ENCODE measurements at places on chromosomes 11 and 22.

DNA sequence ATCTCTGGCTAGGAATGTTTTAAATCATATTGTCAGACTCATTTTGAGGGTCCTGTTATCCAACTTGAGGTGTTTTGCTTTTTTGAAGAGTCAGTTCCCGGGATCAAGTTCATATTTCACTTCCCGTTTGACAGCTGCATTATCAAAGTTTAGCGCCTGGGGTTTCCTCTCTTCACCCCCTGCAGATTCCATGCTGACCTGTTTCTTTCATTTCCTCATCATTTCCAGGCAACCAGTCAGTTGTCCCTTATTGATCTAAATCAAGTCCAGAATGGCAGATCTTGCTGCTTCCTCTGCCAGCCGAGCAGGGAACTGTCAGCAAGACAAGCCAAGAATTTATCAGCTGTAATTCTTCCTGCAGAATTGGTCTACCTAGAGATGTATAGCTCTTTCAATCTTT is 197.6 kb upstream of the SYN3 start:
- no peak for DNase-seq

- peak; percentile 74 for DNase-seq
Measured at GRCh38 chr11:100876815-100877520, 189.9 kb downstream of the ARHGAP42 start.

DNA sequence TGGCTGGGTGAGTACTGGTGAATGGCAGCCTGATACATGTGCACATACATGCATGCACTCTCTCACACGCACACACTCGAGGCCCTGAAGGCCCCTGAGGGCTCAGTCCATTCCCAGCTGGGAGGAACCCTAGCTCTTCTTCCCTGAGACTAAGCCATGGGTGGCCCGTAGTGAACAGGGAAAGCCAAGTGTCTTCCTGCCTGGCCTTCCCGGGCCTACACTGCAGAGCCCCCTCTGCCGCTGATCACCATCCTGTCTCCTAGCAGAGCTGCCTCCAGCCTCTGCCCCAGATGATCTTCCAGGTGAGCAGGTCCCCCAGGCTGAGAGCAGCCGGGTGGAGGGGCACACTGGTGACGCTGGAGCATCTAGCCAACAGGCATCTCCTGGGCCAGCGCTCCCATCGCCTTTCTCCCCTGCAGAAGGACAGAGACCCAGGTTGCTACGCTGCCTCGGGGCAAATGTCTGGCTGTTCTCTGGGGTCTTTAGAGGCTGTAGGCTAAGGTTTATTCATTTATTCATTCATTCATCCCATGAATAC is 57.3 kb downstream of the CD82 start:
- no peak for DNase-seq

GRCh38 chr11:95780544-95780943 is 9.0 kb downstream of the FAM76B start:
- no peak for DNase-seq

- DNase-seq = no peak
Measured at GRCh38 chr22:19057999-19058491, 64.2 kb downstream of the DGCR2 start.

GRCh38 chr11:125667151-125667550 is 13.5 kb downstream of the ACRV1 start:
- DNase-seq = no peak

GRCh38 chr22:27399161-27399560 is 402.4 kb downstream of the MN1 start:
- DNase-seq = no peak

- no peak for DNase-seq
Measured at GRCh38 chr11:131228378-131228777, 142.0 kb upstream of the NTM start.

GRCh38 chr11:111736621-111737443 is 29.4 kb downstream of the PPP2R1B start:
- DNase-seq = no peak

GRCh38 chr11:122556605-122557004 is 98.9 kb upstream of the UBASH3B start:
- no peak for DNase-seq

GRCh38 chr11:127395034-127395433 is 394.5 kb upstream of the KIRREL3 start:
- DNase-seq = no peak

- no peak for DNase-seq
Measured at GRCh38 chr22:47295226-47295901, 532.9 kb downstream of the TBC1D22A start.

DNA sequence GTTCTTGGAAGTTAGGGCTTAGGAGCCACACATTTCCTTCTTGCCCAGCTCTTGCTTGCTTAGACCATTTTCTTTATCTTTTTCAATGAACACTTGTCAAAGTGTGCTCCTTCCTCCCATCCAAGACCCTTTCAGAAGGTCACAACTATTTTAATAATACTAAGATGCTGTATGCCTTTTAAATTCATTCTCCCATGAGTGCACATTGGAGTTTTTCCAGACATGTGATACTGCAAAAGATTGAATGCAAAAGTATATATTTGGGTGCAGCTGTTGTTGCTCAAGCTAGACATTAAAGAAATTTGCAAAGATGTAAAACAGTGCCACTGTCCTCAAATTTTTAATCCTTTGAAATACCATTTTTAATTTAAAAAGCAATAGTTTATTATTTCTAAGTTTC is 69.3 kb upstream of the TNRC6B start:
- DNase-seq = no peak

DNA sequence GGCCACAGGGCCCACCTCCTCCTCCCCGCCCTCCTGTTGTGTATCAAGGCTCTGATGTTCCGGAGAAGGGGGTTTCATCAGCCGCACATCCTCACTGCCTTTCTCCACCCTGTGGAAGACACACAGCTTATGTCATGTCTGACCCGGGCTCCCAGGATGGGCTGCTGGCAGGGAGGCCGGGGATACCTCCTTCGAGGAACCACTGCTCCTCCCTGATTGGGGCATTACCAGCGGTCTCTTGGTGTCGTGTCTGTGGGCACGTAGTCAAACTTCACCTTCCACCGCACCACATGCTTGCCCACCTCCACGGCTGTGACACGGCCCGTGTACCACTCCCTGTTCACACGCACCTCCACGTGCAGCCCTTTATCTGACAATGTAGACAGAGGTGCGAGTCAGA is 35.9 kb downstream of the MORC2 start:
- DNase-seq = no peak

DNA sequence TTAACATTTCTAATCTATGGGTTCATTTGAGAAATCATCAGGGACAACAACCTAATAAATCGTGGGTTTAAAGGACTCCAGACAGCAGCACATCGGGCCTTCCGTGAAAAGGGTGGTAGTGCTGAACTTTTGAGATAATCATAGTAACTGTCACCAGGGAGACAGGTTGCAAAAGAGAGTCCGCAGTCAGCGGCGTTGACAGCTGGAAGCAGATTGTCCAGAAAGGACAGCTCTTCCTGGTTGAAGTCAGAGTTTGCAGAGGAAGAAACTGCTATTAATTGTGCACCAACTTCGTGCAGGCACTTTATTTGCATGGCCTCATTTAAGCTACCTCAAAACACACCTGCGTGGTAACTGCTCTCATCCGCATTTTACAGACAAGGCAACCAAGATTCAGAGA is 20.5 kb upstream of the ISX start:
- DNase-seq = no peak

DNA sequence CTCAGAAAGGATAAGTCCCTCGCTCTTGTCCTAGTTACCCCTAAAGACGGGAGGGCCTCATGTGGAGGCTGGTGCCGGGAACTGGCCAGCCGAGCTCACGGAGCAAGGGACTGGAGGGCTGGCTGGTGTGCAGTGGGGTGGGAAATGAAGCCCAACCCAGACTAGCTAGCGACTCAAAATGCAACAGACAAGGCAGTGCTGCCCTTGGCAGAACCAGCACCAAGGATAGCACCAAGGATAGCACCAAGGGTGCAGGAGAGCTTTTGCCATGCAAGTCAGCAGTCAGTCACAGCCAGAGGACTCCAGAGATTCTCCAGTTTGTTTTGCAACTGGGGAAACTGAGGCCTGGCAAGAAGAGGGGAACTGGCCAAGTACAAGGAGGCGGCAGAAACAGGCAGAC is 6.5 kb upstream of the BATF2 start:
- DNase-seq = no peak

DNA sequence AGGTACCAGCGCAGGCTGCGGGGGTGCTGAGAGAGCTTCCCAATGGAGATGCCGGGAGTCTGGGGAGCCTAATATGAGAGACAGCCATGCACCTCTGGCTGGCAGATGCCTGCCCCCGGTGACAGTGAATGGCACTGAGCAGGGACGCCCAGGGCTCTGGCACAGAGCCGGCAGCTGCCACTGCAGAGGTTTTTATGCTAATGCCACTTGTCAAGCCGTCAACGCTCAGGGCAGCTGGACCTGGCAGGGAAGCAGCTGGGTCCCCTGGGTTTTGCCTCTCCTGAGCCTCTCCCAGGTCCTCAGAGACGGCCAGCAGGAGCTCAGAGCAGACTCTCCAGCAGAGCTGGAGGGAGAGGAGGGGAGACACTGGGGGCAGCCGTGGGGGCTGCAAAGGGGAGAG is 573.6 kb downstream of the BUD13 start:
- DNase-seq = no peak

GRCh38 chr11:130269326-130269943 is 45.3 kb downstream of the ZBTB44 start:
- no peak for DNase-seq

DNA sequence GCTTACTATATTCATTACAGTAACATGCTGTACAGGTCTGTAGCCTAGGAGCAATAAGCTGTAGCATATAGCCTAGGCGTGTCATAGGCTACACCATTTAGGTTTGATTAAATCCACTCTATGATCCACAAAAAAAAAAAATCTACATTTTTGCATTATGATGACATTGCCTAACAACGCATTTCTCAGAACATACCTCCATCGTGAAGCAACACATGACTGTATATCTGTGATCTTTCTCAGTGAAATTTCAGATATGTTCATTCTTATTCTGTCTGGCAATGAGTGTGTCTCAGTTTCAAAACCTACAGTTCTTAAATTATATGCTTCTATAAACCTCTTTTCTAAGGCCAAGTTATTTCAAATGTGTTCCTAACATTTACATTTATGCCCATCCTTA is 140.3 kb downstream of the CADM1 start:
- no peak for DNase-seq

DNA sequence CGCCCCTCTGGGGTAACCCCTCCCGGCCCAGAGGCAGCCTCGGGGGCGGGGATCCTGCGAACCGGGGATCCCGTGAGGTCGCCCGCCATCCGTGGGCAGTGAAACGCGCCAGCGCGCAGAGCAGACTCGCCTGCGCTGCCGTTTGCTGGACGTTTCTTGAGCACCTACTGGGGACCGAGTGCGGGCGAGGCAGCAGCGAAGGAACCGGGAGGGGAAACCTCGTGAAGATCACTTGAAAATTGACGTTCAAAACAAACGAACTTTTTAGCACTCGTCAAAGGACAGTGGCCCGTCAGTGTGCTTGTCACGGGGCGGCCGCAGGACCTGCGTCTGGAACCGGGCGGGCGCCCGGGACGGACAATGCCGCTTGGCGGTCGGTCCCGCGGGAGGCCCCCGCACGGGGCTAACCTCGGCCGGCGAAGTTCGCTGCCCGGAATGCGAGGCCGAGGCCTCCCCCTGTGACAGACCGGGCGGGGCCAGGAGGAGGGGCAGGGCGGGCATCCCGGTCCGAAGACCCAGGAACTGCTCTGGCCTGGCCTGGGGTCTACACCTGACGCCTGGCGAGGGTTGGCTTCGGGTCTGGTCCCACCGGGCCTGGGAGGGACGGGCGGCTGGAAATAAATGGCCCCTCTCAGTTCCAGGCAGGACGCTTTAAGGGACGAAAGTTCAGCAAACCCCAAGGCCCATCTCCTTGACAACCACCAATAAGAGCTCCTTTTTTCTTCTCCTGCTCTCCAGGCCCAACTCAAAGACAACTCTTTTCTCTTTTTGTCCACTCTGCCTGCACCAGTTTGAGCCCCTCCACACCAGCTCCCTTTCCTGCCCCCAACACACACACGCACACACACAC is 723 bp upstream of the SCUBE1 start:
- DNase-seq = no peak

- no peak for DNase-seq
Measured at GRCh38 chr11:37630866-37631265, 1032.8 kb upstream of the RAG2 start.

- DNase-seq = no peak
Measured at GRCh38 chr22:20799449-20799848, 25.5 kb downstream of the SERPIND1 start.

- no peak for DNase-seq
Measured at GRCh38 chr11:94638902-94639373, 71.8 kb downstream of the PIWIL4 start.

GRCh38 chr22:19122752-19123492 is 710 bp upstream of the DGCR2 start:
- no peak for DNase-seq

DNA sequence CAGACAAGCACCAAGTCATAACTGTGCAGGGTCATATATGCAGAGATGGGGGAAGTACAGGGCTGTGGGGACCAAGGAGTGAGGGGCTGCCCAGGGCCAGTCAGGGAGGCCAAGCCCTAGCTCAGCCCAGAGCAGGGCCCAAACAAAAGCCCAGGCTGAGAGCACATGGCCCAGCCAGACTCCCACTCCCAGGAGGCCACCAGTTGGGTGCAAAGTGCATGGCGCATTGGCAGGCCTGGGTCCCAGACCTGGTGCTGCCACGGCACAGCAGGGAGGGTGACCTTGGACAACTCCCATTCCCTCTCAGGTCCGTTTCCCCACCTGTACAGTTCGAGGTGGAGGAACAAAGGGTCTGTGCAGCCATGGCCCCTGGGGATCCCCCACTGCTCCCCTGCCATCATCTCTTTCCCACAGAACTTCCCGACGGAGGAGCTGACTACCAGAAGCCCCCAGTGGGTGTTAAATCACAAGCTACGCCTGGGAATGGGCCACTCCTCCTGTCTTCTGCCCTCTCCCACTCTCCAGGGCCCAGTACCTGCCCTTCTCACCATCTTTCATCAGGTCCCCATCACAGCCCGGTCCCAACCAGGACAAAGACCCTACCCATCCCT is 608 bp downstream of the NIPSNAP1 start:
- DNase-seq = no peak

- no peak for DNase-seq
Measured at GRCh38 chr11:91536366-91536765, 688.3 kb upstream of the FAT3 start.

DNA sequence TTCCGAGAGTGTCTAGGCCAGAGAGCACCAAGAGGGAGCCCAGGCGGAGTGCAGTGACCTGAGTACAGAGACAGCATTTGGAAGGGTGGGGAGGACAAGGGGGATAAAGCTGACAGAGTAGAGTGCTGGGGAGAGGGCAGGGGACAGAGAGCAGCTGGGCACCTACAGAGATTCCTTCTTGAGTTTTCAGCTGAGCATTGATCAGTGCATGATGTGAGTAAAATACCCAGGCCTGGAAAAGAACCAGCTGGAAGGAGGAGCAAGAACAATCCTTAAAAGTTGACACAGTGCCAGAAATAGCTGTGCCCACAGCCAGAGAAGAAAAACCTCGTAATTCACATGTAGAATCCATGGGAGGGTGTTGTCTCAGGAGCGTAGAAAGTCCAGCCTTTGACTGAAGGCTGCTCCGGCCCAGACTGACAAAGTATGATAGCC is 33.9 kb upstream of the PANX2 start:
- DNase-seq = no peak

DNA sequence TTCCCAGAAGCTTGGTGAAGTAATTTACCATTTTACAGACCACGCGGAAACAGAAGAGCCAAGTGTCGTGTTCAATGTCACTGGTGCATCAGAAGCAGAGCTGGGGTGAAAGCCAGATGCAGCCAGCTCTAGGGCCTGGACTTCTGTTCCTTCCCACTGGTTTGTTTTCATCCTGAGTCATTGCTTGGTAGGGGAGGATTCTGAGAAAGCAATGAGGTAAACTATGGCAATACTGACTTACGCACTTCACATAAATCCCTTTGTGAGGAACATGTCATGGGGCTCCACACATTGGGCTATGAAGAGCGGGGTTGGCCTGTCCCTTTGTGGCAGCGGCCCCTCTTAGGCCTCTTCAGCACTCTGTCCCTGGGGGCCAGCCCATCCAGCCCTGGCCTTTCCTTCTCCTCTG is 52.4 kb upstream of the RBFOX2 start:
- DNase-seq = no peak

Data from SW 1271 (cell line).